ENCODE measurements at places on chromosomes 6 and 20.

DNA sequence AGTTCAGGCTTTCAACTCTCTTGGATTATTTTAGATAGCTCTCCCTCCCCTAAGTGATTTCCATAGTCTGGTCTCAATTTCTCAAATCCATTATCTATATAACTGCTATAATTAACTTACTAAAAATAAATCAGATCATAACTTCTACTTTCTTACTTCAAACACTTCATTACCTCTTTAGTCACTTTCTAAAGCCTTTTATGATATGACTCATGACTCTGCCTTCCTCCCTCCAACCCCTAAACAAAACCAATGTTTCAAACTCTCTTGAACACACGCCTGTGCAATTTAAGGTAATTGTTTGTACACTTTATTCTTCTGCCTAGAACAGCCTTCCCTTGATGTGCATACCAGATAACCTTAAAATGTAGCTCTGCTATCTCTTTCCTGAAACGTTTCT is 100.5 kb downstream of the LMBRD1 start:
- no peak for DNase-seq

- DNase-seq = no peak
These were observed 115.9 kb upstream of the BEND3 start for GRCh38 chr6:107231243-107231642.

DNA sequence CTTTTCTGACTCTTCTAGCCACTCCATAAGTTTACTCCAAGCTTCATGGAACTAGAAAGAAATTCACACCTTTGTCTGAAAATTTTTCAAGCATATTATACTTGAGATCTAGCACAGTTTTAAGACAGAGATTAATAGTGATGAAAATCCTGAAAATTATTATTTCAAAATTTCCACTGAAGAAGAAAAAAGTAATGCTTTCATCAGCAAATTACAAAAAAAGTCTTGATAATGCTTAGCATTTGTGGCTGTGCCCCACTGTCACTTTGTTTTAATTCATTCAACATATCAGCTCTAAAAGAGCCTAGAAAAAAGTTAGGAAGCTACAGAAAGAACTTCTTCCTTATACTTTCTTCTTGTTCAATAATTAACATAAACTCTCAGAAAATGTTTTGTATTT is 153.1 kb downstream of the DST start:
- no peak for DNase-seq

DNA sequence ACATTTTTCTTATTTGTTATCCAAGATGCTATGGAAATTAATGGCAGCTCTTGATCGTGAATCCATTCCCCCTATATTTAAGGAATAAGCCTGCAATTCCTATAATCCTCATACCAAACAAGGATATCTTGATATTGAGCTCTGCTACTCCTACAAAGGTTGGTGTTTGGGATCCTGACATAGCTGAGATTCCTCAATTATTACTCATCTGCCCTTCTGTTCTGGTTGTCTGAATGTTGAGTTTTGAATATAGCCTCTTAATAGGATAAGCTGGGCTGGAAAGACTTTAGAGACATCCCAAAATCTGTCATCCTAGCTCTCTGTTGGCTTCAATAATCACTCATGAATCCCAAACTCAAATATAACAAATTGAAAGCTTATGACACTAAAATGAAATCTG is 49.9 kb downstream of the CLIC5 start:
- DNase-seq = no peak

GRCh38 chr6:170146640-170147039 is 144.2 kb downstream of the DLL1 start:
- DNase-seq = no peak

- no peak for DNase-seq
These were observed 60.1 kb upstream of the TFAP2D start for GRCh38 chr6:50653253-50653652.

DNA sequence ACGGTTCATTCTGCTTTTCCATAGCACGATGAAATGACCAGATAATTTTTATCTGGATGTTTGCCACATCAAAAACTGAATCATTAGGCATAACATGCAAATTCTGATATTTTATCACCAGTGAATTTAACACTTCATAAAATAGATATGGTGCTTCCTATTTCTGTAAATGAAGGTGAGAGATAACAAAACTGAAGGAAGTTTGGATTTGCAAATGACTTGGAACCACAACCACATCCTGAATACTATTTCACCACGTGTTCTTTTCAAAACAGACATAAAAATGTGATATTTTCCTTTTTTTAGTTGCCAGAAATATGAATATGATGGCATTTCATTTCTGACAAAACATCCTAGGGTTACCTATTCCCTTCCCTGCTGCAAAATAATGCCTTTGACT is 146.1 kb downstream of the EDN1 start:
- DNase-seq = no peak

DNA sequence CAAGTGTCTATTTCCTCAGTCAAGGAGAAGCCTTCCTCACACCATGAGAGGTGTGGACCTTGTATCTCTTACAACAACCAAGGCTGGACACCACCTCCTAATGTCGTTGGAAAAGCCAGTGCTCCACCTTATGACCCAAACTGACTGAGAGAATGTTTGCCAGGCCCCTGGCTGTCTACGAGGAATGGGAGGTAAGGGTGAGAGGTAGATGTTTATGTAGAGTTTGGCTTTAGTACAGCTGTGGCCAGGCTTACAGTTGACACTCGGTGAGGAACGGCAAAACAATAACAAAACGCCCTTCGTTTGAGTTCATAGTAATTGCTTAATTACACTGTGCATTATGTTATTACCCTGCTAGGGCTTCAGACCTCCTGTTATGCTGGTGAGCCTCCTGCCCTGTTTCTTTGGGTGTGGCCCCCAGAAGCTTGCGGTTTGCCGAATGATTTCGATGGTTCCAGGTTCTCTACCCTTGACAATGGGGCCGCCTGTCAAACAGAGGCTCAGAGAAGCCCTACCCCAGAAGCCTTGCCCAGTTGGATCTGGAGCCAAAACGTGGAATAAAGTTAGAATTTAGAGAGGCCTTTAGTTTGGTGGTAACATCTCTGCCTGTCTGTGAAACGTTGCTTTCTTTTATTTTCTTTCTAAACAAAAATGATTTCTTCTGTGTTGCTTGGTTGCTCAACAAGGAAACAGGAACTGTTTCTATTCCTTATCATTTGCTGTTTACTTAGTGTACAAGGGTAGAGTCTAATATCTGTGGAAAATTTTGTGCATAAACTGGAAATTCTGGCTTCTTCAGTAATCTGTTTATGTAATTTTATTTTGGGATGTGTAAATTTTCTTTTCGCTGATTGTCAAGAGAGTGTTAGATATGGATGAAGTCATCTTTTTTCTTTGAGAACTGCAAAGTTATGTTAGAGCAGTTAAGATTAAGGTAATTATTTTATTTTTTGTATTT is 60.4 kb upstream of the FOXQ1 start:
- no peak for DNase-seq

- peak; percentile 30 for DNase-seq
These were observed 105.4 kb downstream of the PERP start for GRCh38 chr6:138001750-138002349.

GRCh38 chr6:151434369-151434768 is 17.6 kb downstream of the RMND1 start:
- no peak for DNase-seq

GRCh38 chr20:50304923-50305635 is 114.4 kb downstream of the CEBPB start:
- DNase-seq = no peak

- no peak for DNase-seq
These were observed 5.3 kb upstream of the NKX2-2 start for GRCh38 chr20:21519136-21519584.

DNA sequence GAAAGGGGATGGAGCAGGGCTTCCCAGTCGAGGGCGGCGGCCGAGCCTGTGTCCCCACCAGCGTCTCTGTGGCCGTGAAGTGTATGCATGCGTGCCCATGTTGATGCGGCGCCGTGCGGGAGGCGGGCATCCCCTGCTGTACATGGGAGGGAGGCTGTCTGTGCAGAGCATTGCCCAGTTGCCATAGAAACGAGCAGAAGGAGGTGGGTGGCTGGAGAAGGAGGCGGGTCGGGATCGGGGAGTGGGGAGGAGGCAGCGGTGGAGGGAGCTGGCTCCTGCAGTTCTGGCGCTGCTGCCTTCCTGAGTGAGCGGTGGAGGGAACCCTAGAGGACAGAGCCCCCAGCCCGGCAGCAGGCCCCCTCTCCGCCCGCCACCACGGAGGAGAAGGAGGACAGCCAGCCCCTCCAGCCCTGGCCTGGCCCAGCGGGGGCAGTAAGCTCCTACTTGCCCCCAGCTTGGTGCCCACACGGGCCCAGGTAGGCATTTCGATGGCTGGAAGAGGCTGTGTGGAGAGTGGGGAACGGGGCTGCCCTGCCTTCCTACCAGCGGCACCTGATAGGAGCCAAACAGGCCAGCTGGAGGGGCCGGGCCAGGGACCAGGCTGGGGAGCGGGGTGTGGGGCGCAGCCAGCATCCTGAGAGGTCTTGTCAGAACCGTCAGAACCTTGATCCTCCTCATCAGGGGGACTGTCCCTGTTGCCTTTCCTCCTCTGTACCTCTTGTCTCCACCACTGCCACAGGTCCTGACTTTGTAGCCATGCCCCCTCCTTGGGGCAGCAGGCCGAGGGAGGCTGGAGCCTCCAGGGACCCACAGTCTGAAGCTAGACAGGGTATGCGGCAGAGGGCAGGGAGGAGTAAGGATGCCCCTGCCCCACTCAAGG is 41.3 kb downstream of the SPDEF start:
- no peak for DNase-seq

- DNase-seq = no peak
These were observed 265.8 kb upstream of the TCF21 start for GRCh38 chr6:133623065-133623464.

DNA sequence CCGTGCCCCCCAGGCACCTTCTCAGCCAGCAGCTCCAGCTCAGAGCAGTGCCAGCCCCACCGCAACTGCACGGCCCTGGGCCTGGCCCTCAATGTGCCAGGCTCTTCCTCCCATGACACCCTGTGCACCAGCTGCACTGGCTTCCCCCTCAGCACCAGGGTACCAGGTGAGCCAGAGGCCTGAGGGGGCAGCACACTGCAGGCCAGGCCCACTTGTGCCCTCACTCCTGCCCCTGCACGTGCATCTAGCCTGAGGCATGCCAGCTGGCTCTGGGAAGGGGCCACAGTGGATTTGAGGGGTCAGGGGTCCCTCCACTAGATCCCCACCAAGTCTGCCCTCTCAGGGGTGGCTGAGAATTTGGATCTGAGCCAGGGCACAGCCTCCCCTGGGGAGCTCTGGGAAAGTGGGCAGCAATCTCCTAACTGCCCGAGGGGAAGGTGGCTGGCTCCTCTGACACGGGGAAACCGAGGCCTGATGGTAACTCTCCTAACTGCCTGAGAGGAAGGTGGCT is 960 bp downstream of the TNFRSF6B start:
- no peak for DNase-seq

DNA sequence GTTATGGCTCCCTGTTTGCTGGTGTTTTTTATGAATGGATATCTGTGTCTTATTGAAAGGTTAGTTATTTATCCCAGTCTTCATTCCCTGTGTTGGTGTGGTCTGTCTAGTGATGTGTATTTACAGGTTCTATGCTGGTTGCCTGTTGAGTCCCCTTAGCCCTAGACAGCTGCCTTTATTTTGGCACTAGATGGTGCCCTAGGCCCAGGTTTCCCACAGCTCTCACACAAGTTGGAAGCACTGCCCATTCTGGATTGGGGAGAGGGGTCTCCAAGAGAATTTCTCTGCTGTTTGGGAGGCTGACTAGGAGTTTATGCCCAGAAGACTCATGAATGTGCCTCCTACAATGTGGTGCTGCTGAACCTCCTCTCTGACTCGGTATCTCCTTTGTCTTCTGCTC is 12.4 kb downstream of the GRM1 start:
- no peak for DNase-seq

DNA sequence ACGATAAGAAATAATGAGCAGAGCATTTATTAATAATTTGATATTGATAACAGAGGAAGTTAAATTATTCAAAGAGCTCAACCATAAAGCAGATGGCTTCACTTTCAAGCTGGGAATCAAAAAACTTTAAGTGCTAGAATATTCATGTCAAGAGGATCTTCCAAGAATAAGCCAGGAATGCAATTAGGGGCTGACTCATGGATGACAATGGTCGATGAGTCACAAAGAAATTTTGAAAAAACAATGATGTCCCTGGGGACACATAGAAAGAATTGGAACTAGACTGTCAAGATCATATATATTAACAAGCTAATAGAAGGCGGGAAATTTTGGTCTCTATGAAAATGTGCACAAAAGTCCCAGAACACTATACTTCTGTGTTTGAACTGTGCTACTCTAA is 304.1 kb downstream of the LAMA2 start:
- no peak for DNase-seq

DNA sequence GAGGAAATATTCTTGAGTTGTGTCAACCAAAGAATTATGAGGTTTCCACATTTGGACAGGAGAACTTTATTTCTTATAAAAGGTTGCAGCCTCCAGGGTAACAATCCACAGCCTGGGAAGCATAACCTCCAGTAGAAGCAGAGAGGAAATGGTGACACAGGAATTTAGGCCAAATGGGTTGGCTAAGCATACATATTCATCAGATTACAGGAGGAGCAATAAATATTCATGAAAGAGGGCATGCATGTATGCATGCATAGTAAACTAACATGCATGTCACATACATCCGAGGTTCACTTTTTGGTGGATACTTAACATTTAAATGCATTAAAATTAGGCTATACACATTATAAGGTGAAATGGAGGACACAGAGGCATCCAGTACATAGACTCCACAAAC is 55.7 kb upstream of the NT5E start:
- no peak for DNase-seq

DNA sequence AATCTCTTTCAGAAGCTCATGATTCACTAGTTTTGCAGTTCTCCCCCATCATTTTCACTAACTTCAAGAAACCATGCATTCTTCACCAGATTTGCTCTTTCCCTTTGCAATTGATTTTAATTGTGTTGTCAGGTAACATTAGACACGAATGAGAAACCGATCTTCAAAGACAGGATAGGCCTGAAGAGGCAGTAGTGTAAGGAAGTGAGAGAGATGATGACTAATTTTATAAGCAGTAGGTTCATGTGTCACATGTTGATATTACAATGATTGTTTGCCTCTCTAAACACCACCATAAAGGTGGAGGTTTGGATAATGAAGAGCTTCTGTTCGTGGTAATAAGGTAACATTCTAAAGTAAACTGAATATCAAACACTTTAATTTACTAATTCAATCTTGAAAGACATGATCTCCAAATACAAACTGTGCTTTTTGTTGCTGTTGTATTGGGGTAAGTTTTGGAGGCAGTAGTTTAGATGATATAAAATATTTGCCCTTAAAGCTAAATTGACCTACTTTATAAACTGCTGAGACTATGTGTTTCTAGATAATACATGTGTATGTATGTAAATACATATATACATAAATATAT is 207.2 kb downstream of the PHACTR1 start:
- DNase-seq = no peak

DNA sequence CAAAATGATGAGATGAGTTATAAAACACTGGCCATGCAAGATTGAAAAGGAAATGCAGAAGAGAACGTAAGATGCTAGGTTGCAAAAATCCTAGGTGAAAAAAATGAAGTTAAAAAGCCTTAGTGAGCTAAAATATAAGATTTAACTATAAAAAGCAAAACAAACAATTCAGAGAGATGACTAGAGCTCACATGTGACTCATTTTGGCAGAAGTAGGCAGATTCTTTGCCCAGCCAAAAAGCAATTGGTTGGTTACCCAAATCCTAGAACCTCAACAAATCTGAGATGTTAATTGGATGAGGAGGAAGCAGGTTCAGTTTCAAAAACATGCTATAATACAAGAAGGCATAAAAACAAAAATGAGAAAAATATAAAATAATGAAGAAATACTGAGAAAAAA is 249.1 kb downstream of the OGFRL1 start:
- no peak for DNase-seq

- no peak for DNase-seq
These were observed 16.4 kb downstream of the CHRNA4 start for GRCh38 chr20:63344616-63345327.

- DNase-seq = no peak
These were observed 78.0 kb downstream of the DLGAP4 start for GRCh38 chr20:36384022-36384619.

Data from CD4-positive, alpha-beta T cell treated with Interferon gamma for 1 hour (primary cell).